ENCODE measurements at places on chromosomes 7 and 10.
A peak's percentile ranks its signal among the peaks of the same experiment; 100 is the strongest.

GRCh38 chr7:70322856-70323255 is 724.6 kb downstream of the AUTS2 start:
- DNase-seq: no peak

DNA sequence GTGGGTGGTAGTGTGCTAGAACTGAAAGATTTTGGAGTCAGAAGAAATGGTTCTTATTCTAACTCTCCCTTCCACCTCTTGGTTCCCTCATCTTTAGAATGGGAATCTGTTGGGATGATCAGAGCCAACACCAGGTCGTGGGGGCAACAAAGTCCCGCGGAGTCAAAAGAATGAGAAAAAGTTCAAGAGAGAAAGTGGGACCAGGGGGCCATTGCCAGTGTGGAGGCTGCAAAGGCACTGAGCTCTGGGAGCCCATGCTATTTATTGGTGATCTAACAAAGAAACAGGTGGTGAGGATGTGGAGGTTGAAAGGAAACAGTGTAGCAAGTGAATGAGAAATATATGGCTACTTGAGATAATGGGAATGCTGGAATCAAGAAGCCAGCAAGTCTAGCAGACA is 29.4 kb downstream of the AGAP4 start:
- no peak for DNase-seq

GRCh38 chr7:15764851-15765382 is 78.4 kb upstream of the MEOX2 start:
- DNase-seq: no peak

- no peak for DNase-seq
Observed at GRCh38 chr10:8035641-8036470, 18.6 kb upstream of the GATA3 start.

DNA sequence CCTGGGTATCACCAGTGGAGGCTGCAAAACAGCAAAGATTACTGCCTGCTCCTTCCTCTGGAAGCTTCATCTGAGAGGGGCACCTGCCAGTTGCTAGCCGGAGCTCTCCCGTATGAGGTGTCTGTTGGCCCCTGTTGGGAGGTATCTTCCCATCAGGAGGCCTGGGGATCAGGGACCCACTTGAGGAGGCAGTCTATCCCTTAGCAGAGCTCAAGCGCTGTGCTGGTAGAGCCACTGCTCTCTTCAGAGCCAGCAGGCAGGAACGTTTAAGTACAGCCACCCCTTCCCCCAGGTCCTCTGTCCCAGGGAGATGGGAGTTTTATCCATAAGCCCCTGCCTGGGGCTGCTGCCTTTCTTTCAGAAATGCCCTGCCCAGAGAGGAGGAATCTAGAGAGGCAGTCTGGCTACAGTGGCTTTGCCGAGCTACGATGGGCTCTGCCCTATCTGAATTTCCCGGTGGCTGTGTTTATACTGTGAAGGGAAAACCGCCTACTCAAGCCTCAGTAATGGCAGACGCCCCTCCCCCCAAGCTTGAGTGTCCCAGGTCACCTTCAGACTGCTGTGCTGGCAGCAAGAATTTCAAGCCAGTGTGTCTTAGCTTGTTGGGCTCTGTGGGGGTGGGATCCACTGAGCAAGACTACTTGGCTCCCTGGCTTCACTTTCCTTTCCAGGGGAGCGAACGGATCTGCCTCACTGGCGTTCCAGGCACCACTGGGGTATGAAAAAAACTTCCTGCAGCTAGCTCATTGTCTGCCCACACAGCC is 19.6 kb downstream of the SEMA3E start:
- no peak for DNase-seq

DNA sequence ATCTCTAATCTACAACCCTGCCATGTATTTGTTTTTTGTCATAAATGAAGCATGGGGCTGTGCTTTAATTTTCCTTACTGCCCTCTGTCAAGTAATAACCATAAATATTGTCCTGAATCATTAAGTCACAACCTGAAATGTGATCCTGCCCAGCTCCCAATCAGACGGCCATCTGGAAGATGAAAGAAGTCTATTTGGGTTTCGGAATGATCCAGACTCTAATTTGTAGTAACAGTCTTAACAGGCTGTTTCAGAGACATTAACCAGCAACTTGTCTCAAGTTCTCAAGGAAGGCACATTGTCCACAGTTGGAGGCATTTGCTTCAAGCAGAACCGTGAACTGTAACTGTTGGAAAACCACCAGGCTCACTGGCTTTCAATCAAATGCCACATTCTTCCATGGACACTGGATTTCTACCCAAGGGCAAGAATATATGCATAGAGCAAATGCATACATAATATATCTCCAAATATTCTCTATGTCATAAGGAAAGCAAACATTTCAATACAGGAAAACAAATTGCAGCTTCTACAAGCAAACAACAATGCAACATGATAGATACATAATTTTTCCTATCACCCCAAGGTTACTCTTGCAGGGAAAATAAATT is 405.2 kb upstream of the NPVF start:
- no peak for DNase-seq

DNA sequence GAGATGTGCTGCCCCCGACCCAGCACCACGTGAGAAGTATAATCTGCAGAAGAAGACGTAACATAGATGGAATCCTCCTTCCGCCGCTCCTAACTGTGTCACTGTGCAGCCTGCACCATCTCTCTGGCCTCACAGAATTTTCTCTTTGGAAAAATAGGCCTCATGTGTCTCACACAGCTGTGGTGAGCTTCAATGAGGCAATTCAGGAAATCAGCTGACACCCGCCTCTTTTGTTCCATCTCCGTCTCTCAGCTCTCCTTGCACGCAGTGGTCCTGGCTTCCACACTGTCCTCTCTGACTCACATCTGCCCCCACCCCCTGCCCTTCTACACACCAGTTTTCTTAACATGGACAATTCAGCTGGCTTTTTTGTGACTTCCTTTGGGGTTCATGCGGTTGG is 7.2 kb downstream of the C10orf90 start:
- no peak for DNase-seq

- no peak for DNase-seq
Observed at GRCh38 chr10:28250782-28251181, 52.1 kb downstream of the MPP7 start.

DNA sequence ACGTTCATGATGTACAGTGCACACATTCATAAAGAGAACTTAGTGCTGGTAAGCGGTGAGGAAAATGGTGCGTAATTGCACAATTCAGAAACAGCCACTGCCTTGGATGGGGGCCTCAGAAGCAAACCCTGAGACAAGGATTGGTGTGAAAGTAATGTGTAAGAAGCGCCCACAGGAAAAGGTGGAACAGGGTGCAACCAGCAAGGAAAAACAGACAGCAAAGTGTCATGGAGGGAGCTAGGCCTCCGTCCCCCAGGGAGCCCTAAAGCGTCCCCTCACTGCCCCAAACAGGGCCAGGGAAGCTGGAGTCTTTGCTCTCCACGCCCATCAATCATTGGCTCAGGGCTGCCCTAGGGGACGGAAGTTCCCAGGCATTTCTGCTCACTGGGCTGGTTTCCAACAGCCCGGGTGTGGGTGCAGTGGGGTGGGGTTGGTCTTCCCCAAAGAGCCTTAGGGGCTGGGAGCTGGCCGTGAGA is 9.6 kb upstream of the C10orf105 start:
- DNase-seq: no peak

GRCh38 chr7:31254926-31255325 is 85.6 kb downstream of the NEUROD6 start:
- no peak for DNase-seq

GRCh38 chr10:63684257-63684936 is 163.2 kb downstream of the REEP3 start:
- DNase-seq: no peak

GRCh38 chr10:76334255-76334654 is 902.8 kb downstream of the LRMDA start:
- DNase-seq: no peak

GRCh38 chr7:107494884-107495283 is 25.0 kb downstream of the GPR22 start:
- DNase-seq: no peak

GRCh38 chr10:118401708-118402193 is 59.6 kb upstream of the FAM204A start:
- DNase-seq: no peak

GRCh38 chr7:76430836-76431235 is 6.1 kb downstream of the ZP3 start:
- DNase-seq: no peak

DNA sequence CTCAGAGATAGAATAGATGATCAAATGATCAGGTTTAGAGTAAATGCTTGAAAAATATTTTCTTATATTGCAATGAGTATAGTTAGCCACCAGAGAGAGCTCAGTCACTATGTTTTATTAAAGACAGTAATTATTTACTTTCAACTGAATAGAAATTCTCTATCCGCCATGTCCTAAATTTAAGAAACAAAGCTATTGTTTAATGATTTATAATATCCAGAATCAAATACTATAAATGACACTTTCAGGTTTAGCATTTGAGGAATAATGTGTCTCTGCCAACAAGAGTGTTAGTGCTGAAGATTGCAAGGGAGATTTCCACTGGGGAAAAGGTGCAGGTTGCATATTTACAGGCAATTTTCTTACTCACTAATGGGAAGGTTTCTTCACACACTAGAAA is 184.7 kb downstream of the DGKB start:
- DNase-seq: peak; percentile 81

DNA sequence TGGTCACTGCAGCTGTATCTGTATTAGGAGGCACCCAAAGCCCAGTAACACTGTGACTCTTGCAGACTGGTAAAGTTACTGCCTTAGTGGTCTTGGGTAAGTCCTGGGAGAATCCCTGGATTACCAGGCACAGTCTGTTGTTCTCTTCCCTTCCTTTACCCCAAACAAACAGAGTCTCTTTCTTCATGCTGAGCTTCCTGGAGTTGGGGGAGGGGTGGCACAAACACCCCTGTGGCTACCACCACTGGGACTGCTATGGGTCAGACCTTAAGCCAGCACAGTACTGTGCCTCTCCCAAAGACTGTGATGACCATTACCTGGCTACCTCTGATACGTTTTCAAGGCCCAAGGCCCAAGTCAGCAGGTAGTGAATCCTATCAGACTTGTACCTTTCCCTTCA is 59.9 kb upstream of the FAM3C start:
- no peak for DNase-seq

DNA sequence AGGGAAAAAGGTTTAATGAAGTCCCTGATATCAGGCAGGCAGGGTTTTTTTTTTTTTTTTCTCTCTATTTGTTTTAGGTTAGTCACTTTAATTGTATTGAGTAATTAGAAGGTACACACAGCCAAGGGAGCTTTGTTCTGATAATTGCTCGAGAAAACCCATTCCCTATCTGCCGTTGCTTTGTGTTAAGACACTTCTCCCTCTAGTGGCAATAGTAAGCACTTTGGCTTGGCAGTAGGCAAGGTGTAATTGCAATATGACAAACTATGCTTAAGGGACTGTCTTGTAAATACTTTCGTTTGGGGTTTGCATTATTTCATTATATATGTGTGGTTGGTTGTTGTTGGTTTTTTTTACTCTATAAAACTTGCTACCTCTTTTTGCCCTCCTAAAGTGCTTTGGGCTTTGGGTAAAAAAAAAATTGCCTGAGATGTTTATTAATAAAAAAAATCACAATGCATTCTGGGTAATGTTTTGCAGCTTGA is 113.4 kb downstream of the BTRC start:
- DNase-seq: peak; percentile 64

DNA sequence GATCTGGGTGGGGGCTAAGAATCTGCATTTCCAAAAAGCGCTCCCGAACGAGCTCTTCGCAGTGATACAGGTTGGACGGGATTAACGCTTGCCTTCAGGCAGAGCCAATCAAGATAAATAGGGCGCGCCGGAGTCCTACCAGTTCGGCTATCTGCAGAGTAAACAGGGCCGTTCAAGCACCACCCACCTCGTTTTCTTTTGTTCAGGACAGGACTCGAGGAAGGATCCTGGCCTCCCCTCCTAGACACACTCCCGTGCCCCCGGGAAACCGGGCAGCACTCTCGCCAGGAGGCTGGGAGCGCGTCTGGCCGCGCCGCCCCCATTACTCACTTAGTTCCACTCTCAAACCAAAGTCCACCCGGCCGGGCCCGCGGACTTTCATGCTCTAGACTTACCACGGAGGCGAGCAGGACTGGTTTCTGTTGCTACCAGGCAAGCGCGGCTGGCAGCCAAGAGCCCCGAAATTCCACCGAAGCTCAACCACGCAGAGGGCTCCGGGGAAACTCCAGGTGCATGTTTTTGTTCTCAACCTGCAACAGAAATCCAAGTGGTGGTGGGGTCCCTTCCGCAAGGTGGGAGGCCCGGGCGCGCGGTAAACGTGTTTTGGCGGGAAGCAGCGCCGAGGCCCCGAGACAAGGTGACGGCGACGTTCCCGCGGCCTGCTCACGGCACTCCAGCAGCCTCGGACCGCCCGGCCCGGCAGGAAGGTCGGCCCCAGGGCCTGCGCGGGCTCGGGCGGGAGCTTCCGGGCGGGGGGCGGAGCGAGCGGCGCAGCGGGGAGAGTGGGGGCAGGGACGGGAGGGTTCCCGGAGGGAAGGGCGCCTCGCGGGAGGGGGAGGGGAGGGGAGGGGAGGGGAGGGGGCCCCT is 12.7 kb downstream of the HNRNPF start:
- peak; percentile 38 for DNase-seq

DNA sequence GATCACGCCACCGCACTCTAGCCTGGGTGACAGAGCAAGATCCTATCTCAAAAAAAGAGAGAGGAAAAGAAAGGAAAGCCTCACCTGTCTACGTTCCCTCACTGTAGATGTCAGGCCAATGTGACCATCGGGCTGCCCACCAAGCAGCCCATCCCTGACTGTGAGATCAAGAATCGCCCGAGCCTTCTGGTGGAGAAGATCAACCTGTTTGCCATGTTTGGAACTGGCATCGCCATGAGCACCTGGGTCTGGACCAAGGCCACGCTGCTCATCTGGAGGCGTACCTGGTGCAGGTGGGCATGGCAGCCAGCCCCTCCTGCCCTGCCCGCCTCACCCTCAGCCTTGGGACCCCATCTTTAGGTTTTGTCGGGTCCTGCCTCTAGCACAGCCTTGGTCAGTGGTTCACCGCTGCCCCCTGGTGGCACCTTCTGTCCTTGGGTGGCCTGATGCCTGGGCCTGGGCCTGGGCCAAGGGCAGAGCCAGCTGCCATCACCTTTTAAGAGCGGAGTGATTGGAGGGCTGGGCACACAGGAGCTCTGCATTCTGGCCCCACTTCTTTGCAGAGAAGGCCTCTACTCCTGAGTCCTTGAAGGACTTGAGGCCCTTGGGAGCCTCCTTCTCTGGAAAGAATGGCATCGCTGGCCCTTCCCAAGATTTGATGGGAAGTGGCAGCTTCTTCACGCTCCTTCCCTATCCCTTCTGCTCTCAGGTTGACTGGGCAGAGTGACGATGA is 14.4 kb upstream of the AHCYL2 start:
- DNase-seq: peak; percentile 39

- DNase-seq: no peak
Observed at GRCh38 chr7:99197498-99197897, 10.4 kb downstream of the KPNA7 start.

DNA sequence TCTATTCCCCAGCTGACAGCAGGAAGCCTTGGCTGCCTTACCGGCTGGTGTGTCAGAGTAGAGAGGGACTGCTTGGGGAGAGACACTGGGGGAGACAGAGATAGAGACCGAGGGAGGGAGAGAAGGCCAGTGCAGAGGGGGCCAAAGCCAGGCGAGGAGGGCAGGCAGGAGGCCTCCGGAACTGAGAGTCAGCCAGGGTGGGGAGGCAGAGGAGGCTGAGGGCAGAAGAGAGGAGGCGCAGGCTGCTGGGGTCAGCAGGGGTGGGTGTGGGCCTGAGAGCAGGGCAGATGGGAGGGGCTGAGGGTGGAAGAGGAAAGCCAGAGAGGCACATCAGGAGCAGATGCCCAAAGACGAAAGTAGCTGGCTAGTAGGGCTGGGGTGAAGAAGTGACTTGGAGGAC is 57.2 kb upstream of the PAX2 start:
- no peak for DNase-seq
